ENCODE measurements at places on chromosomes 2 and 18.

GRCh38 chr2:44005846-44006245 is 10.1 kb upstream of the LRPPRC start:
- DNase-seq, result no peak

- no peak for DNase-seq
These were observed 76.7 kb downstream of the INHBB start for GRCh38 chr2:120422465-120423160.

GRCh38 chr2:2530334-2530733 is 199.3 kb upstream of the MYT1L start:
- no peak for DNase-seq

- no peak for DNase-seq
These were observed 298.6 kb upstream of the CDH20 start for GRCh38 chr18:61034580-61034979.

DNA sequence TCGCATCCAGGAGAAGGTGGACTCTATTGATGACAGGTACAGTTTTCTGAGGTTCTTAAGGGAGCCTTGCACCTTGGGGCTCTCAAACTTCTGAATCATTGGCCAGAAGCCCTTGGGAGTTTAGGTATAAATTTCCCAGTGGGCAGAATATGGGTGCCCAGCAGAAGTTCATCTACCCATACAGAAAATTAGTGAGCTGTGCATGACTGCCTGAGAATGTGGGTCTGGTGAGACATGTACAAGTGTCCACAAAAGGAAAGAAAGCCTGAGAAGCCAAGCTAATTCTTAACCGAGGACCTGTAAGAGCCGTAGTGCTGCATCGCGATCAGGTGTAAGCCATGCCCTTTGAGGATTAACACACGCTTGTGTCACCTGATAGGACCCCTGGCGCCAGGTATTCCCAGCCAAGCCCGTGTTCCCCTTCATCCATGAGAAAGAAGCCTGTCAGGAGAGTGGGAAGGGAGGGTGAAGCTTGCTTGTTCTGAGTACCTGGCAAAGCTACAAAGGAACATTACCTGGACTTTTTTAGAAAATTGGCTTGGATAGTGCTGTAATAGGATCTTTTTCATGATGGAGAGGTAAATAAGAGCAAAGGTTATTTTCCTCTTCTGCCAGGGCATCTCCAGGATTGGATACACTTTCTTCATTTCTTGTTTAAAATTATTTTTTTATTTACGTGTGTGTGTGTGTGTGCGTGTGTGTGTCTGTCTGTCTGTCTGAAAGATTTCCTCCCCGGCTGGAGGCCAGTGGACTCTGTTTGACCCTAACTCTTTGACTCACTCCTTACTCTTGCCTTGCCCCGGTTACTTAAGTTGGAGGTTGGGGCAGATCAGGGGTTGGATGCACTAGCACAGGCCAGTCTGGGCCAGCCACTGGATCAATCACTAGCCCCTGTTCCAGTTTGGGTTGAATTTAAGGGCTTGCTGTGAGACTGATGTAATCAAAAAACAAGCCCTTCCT is 90.4 kb upstream of the EML6 start:
- DNase-seq, result no peak

DNA sequence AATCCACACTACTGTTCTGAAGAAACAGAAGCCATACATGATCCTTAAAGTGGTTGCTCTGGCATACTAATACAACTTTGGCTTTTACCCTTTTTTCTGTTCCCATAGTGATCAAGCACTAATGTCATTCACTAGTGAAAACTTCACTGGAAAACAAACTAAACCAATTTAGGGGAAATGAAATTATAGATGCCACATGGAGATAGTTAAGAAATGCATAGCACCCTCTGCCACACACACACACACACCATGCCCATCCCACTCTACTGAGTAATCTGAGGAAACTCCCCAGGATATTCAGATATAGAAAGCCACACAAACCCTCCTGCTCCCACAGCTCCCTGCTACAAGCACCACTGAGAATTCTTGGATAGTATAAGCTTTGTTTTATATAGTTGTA is 39.1 kb downstream of the SLC3A1 start:
- DNase-seq, result no peak

- no peak for DNase-seq
These were observed 48.7 kb downstream of the PSMG2 start for GRCh38 chr18:12751503-12751884.

GRCh38 chr2:240730501-240731177 is 39.0 kb downstream of the AQP12A start:
- no peak for DNase-seq

DNA sequence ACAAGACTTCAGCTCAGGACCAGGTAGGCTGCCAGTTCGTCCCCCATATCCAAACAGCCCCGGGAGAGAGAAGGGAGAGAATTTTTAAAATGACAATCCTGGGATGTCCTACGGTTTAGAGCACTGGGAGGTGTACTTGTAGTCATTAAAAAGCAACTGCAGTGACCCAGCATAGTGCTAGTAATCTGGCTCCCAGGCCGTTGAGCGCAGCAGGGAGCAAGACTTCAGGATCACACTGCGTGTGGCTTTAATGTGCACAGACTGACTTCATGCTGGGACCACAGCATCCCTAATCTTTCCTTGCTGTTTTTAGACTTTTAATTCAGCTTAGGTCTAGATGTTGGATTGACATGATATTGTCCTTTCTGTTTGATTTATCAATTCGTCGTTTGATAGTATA is 219.3 kb upstream of the FOSL2 start:
- no peak for DNase-seq

DNA sequence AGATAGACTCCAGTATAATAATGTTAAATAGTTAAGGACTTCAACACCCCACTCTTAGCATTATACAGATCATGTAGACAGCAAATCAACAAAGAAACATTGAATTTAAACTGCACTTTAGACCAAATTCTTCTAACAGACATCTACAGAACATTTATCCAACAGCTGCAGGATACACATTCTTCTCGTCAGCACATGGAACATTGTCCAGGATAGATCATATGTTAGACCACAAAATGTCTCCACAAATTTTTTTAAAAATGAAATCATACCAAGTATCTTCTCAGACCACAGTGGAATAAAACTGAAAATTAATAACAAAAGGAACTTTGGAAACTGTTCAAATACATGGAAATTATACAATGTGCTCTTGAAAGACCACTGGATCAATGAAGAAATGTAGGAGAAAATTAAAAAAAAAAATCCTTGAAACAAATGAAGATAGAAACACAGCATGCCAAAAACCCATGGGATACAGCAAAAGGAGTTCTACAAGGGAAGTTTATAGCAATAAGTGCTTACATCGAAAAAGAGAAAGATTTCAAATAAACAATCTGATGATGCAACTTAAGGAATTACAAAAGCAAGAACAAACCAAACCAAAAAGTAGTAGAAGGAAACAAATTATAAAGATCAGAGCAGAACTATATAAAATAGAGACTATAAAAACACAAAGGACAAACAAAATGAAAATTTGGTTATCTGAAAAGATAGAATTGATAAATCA is 12.3 kb upstream of the SPP2 start:
- DNase-seq, result no peak

GRCh38 chr2:60963190-60963589 is 54.3 kb upstream of the PEX13 start:
- DNase-seq, result no peak

DNA sequence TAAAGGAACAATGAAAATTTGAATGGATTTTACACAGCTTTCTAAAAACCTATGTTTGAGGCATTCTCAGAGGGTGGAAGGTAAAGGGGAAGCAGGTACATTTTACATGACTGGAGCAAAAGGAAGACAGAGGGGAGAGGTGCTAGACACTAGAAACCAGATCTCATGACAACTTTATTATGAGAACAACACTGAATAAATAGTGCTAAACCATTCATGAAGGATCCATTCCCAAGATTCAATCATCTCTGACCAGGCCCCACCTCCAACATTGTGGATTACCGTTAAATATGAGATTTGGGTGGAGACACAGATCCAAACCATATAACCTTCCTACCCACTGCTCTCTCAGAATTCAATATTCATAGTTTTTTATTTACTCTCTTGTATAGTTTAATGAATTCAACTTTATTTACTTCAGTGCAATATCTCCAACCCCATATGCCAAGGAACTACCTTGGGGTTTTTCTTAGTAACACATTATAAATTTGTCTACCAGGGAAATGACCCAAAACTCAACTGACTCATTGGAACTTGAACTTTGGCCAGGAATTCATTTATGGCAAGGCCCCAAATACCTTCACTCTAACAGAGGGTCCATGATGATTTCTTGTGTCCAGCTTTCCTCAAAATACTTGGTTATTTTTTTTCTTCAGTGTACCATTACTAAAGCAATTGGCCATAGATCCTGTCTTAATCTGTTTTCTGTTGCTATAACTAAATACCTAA is 317.8 kb downstream of the GULP1 start:
- DNase-seq, result no peak

GRCh38 chr2:188524519-188525113 is 232.9 kb downstream of the GULP1 start:
- DNase-seq, result no peak

DNA sequence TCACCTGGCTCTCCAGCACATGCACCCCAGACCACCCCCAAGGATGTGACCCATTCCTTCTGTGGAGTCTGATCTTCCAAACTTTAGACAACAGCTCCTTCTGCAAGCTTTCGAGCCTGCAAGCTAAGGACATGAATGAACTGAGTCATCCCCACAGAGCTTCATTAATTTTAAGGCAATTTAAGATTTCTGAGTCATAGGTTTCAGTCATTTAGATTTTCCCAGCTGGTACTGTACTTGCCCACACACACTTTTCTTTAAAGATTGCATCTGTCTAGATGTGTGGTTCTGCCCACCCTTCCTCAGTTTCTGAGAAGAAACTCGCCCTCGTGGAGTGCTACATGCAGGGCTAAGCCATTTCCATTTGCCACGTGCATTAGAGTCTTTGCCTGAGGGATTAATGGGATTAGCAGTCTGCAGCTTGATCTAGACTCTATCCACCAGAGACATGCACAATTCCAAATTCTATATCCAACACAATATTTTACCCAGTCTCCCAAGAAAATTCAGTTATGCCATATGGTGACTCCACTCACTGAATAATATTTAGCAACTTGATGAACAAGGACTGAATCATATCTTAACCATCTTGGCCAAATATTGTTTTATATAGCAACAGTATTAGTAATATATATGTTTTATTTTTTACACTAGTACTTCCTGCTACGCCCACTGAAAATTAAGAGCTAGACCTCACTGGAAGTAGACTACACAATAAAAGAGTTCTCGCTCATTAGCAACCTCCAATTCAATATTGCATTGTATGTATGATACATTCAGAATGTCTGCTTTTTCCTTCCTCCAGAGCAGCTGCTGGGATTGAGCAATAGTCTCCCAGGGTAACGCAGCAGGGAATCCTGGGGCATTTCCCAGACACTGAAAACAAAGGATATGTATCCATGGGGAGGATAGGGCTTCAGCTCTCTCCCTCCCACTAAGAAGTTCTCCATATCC is 14.3 kb upstream of the TRIB2 start:
- DNase-seq, result no peak

GRCh38 chr2:241272303-241273209 is 42.9 kb downstream of the HDLBP start:
- DNase-seq, result peak; percentile 12

GRCh38 chr2:157471078-157471477 is 27.2 kb upstream of the CYTIP start:
- DNase-seq, result no peak

- DNase-seq, result no peak
These were observed 75.9 kb upstream of the CAB39 start for GRCh38 chr2:230636684-230637271.

- DNase-seq, result no peak
These were observed 36.7 kb downstream of the ADCYAP1 start for GRCh38 chr18:941331-941730.

DNA sequence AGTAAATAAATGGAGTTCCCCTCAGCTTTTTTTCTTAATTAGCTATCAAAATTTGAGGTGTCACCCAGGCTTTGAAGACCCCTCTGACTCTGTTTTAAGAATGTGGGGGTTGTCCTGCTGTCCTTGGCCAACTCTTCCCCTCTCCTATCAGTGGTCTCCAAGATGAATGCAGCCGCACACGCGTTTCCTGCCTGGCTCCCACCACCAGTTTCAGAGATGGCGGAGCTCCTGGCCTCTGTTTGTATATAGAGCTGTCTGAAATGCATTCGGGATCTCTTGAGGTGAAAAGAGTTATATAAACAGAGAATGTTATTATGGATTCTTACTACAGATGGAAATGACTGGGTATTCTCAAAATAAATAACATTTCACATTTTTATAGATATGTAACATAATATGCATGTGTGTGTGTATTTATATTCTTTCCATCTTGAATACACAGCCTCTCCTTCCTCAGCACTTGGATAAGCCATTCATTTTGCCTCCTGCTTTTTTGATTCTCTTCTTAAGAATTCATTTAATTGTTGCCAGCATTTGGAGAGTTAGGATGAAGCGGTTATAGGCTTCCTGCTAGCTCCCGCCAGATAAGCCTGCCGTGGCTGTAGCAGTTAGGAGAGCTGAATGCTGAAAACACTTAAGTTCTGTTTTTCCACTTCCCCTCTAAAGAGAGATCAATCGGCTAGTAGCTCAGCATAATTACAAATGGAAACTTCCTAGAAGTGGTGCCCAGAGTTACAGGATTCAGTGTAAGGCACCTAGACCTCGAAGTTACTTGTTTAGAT is 659.3 kb upstream of the FANCL start:
- no peak for DNase-seq

Data from stimulated activated CD4-positive, alpha-beta T cell treated with anti-CD3 and anti-CD28 coated beads, TNF-alpha, amount 100 ng/mL, for 4 hours (primary cell).